Vein endothelial cell (primary cell): ENCODE measurements at places on chromosomes 5 and 9. TPM values are rescaled to one million over a fixed set of nuclear protein-coding genes. Genes with fewer than 3 reads are reported as not detected.

KIF4B gene
- total RNA-seq = 0.33 and 0.48 TPM in 2 replicates

SLC36A1 gene
- 5.6 and 10.3 TPM in 2 replicates for total RNA-seq

ALDH1A1 gene
- total RNA-seq = 188 and 196 TPM in 2 replicates

SLC6A19 gene
- not detected in 2 replicates for total RNA-seq

EFNA5 gene
- total RNA-seq = 27.8 and 30.7 TPM in 2 replicates

ST8SIA4 gene
- total RNA-seq = 7.2 and 9.6 TPM in 2 replicates

MYORG gene
- 3.6 and 6.1 TPM in 2 replicates for total RNA-seq

PPP1R2B gene
- 0.33 TPM in 1 of 2 replicates, not detected in the other for total RNA-seq

CCNJL gene
- total RNA-seq = 10.1 and 12.4 TPM in 2 replicates

RNF183 gene
- not detected in 2 replicates for total RNA-seq

FAXDC2 gene
- 6.2 and 8.8 TPM in 2 replicates for total RNA-seq

NPR2 gene
- total RNA-seq = 5.6 and 5.8 TPM in 2 replicates

EIF4E1B gene
- total RNA-seq = not detected in 2 replicates

F12 gene
- 0.57 and 1.6 TPM in 2 replicates for total RNA-seq

PCDHA12 gene
- under 0.01 TPM in 1 of 2 replicates, not detected in the other for total RNA-seq

BARHL1 gene
- not detected in 2 replicates for total RNA-seq

PCDHGA4 gene
- 6.3 and 9.1 TPM in 2 replicates for total RNA-seq

BHMT2 gene
- total RNA-seq = 0.65 and 3.0 TPM in 2 replicates

TMC1 gene
- 0.33 and 0.67 TPM in 2 replicates for total RNA-seq

SEMA6A gene
- total RNA-seq = 5.4 and 9.5 TPM in 2 replicates

PAXX gene
- total RNA-seq = 14.6 and 19.6 TPM in 2 replicates

PCDHA1 gene
- total RNA-seq = not detected in 2 replicates

TRAPPC13 gene
- total RNA-seq = 20.3 and 21.5 TPM in 2 replicates

SLC34A1 gene
- not detected in 2 replicates for total RNA-seq

PLCXD3 gene
- 0.33 and 0.76 TPM in 2 replicates for total RNA-seq

NR6A1 gene
- total RNA-seq = 1.1 and 1.3 TPM in 2 replicates

UCK1 gene
- 14.4 and 14.5 TPM in 2 replicates for total RNA-seq

ADGRD2 gene
- not detected in 2 replicates for total RNA-seq

NR2F1-AS1 gene
- 16.4 and 18.3 TPM in 2 replicates for total RNA-seq
